ENCODE measurements at places on chromosomes 13 and 19.

DNA sequence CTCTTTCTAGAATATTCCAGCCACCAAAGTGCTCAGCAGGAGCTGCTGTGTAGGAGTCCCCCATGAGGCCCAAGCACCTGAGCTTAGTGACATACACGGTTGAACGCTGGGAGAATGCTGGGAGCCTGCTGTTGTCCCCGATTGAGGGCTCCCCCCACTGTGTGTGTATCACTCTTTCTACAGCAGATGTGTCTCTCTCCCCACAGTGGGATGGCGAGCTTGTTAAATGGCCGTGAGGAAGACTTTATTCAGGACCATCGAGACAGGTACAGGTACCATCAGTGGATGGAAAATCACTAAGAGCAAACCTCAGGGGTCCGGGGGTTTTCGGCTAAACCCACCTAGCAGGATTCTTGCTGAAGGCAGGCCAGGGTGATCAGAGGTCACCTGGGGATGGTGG is 22.7 kb downstream of the EPN1 start:
- DNase-seq, result peak; percentile 24

- DNase-seq, result no peak
These were observed 28.3 kb upstream of the CEBPG start for GRCh38 chr19:33345163-33345562.

DNA sequence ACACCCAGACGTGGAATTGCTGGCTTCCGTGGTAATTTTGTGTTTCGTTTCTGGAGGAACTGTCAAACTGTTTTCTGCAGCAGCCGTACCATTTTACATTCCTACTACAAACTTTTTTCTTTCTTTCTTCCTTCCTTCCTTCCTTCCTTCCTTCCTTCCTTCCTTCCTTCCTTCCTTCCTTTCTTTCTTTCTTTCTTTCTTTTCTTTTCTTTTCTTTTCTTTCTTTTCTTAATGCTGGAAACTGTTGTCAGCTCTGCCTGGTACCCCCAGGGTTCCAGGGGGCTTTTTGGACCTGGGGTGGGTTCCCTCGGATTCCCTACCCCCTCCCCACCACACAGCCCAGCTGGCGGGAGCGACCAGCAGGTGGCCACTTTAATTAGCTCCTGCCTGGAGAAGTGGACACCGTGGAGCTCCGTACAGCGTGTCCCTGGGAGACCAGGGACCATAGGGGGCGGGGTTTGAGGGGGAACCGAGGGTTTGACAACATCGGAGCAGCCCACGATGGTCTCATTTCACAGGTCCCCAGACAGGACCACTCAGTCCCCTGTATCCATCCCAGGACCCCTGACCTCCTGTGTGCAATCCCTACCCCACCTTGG is 24.4 kb downstream of the CELF5 start:
- no peak for DNase-seq

DNA sequence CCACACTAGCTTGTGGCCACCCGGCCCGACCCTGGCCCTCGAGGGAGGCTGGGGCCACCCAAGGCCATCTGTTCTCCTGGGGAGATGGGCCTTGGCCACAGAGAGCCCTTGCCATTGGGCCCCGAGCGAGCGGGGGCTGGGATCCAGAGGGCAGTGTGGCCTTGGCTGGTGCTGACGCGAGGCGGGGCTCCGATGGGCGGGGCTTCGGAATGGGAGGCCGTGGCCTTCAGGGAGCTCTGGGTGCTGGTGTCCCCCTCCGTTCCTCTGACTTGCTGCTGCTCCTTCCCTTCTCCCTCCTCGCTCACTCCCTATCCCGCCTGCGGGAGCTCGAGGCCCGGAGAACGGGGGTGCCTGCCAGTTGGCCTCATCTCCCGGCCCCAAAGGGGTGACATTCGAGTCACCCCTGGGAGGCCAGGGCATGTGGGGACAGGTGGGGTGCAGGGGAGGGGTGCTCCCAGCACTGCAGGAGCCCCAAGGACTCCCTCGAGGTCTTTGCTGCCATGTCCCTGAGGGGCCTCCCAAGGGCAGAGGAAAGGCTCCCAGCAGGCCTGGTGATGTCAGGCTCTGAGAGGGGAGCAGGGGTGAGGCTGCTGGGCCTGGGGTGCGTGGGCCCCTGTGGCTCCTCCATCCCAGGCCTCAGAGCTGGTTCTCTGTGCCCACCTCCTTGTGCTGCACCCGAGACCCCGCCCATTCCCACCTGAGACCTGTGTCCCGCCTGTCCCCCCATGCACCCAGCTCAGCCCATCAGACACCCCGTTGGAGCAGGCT is 4.2 kb downstream of the NCLN start:
- DNase-seq, result no peak

GRCh38 chr19:12733369-12734214 is 892 bp downstream of the TRIR start:
- peak; percentile 58 for DNase-seq

DNA sequence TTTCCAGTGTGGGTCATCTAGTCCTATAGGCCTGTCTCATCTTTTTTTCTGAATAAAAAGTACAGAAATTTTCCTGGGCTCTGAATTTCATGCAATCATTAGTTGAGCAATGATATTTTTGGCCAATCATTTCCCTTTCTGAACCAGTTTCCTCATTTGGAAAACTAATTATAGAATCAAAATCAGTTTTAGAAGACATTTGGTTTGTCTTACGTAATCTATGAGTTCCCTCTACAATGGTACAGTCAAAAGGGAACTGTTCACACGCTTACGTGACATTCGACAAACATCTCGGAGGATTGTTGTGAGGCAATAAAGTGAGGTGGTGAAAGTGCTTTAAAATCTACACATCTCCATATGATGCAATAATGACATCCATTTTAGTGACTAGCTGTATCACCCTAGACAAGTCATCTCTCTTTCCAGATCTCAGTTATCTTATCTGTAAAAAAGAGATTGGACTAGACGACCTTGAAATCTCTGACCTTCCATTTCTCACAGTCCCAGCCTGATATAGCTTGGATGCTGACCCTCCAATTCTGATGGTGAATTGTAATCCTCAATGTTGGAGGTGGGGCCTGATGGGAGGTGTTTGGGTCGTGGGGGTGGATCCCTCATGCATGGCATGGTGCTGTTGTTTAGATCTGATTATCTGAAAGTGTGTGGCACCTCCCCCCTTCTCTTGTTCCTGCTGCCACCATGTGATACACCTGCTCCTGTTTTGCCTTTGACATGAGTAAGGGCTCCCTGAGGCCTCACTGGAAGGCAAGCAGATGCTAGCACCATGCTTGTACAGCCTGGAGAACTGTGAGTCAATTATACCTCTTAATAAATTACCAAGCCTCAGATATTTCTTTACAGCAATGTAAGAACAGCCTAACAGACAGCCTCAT is 26.7 kb downstream of the FLT1 start:
- DNase-seq, result no peak

GRCh38 chr13:30078059-30078458 is 227.6 kb upstream of the UBL3 start:
- no peak for DNase-seq

GRCh38 chr19:46192992-46193650 is 36.4 kb upstream of the IGFL1 start:
- no peak for DNase-seq

DNA sequence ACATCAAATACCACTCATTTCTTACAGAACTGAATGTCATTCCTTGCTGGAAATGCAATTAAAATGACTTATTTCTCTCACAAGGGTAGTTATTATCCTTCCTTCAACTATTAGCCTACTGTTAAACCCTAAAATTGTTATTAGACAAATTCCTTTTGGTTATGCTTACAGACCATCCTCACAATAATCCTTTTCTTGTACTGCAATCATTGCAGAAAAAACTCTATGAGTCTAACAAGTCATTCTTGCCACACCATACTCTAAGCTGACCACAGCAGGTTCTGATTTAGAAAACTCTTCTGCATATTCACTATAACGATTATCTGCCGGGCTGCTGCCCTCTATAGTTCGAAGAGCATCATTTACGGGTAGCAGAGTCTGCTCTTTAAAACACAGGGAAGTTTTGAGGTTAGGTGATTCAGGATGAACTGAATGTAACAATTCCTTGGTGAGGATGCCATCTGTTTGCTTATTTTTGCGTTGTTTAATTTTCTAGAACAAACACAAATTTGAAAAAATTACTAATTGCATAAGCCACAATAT is 38.2 kb downstream of the MTMR6 start:
- DNase-seq, result no peak

- no peak for DNase-seq
These were observed 177.1 kb upstream of the RFC3 start for GRCh38 chr13:33640832-33641231.

Measured in activated T-cell treated with anti-CD3 and anti-CD28 coated beads, Interleukin-2, amount 50 U/mL, for 24 hours (primary cell).